ENCODE measurements at places on chromosomes 12 and 14.

DNA sequence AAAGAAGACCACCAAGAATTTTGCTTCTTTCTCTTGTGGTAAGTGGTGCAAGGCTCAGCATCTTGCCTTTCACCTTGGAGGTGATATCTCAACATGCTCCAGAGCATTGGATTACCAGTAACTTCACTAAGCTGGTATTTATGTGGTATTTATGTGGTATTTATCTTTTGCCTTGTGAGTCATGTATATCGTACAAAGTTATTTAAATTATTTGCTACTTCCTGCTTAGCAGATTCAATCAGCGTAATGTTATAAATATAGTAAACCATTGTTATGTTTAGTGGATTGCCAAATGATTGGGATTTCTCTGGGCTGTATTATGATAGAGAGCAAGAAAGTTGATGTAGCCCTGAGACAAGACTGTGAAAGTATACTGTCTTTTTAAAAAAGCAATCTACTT is 366.4 kb downstream of the IPO8 start:
- DNase-seq, result no peak

GRCh38 chr14:68942296-68943035 is 36.6 kb downstream of the ACTN1 start:
- no peak for DNase-seq

DNA sequence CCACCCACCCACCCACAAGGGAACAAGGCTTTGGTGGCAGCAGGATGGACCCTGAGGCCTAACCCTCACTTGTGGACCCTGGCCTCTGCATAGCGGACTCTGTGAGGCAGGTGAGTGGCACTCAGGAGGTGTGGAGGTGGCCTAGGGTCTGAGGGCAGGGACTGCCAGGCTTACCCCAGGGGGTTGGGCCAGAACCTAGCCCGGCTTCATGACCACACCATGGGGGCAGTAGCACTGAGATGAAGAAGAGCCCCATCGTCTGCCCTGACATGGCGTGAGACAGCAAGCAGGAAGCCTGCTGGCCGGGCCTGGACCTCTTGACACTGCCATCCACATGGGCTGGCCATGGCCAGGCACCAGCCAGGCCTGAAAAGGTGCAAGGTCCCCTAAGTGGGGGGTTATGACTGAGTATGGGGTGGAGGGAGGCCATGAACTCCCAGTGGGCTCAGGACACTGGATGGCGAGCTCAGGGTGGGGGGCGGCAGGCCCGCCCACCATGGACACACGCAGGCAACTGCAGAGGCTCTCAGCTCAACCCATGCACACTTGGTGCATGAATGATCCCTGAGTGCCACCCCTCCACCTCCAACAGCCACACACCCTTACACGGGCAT is 29.3 kb downstream of the JAG2 start:
- no peak for DNase-seq

DNA sequence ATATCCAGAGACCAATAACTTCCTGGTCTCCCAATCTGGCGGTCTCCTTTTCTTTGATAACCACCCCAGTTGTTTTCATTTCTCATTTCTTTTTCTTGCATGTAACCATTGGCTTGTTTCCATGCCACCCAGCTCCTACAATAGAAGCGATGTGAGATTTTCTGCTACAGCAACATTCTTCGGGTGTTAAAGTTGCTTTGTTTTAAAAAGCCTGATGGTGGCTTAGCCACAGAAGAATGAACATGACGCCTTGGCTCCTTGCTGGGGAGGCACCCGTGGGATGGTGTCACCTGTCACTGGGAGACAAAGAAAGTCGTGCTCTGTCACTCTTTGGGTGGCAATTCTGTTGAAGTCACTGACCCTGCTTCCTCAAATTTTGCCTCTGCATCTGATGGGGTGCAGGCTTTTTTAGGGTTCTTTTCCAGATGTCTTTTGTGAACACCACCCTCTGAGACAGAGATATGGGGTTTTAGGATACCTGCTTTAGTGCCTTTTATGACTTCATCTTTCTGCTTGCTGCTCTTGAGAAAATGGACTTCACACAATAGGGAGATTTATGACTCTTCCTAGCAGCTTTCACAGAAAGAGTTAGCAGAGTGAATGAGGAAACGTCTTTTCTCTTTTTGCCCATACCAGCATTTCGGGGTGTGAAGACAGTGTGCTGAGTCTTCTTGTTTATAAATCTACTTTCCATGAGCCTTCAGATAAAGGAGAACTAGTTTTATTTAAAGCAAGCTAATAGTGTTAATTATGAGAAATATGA is 265.3 kb upstream of the TBX3 start:
- DNase-seq, result no peak

GRCh38 chr14:68680541-68681051 is 112.3 kb downstream of the ZFP36L1 start:
- no peak for DNase-seq

GRCh38 chr12:117036547-117036946 is 62.7 kb downstream of the TESC start:
- DNase-seq, result no peak

- DNase-seq, result no peak
These were observed 43.2 kb downstream of the CCDC88C start for GRCh38 chr14:91374287-91374878.

GRCh38 chr12:45446013-45446412 is 230.1 kb downstream of the ANO6 start:
- no peak for DNase-seq

GRCh38 chr12:128091951-128092382 is 175.0 kb upstream of the TMEM132C start:
- DNase-seq, result no peak

- no peak for DNase-seq
These were observed 14.7 kb downstream of the PTPRO start for GRCh38 chr12:15336768-15337553.

- DNase-seq, result no peak
These were observed 200.3 kb upstream of the PLEKHG7 start for GRCh38 chr12:92502417-92503028.

GRCh38 chr14:33016613-33017012 is 77.9 kb downstream of the NPAS3 start:
- no peak for DNase-seq

DNA sequence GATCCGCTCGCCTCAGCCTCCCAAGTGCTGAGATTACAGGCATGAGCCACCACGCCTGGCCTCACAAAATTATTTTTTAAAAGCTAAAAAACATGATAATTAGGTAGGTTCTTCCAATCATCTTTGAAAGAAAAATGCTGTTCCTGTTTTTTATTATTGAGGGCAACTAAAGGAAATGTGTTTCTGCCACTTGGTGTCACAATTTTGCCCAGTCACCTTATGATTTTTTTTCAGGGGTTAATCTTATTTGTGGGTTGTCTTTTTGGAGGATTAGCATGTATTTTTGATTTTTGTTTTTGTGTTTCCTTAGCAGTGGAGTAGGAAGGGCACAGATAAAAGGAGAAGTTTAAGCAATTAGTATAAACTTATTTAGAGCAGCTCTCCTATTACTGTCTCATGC is 79.8 kb downstream of the PRORP start:
- no peak for DNase-seq

- DNase-seq, result no peak
These were observed 267.6 kb downstream of the DUSP6 start for GRCh38 chr12:89084751-89085150.

GRCh38 chr14:72717220-72717619 is 176.7 kb downstream of the DPF3 start:
- peak; percentile 12 for DNase-seq

DNA sequence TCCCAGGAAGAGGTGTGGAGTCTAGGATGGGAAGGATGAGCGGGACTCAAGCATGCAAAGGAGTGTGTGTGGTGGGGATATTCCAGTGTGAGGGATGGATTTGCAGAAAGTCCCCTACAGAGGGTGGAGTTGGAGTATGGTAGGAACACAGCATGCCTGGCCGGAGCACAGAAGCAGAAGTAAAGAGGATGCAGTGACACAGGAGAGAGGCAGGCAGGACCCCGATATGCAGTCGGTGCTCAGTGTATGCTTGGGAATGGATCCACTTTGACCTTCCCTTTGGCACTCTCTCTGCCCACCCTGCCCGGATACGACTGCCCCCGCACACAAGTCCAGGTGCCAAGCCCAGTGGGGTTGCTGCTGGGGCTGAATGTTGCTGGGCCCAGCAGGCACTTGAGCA is 21.3 kb downstream of the WSCD2 start:
- DNase-seq, result no peak

GRCh38 chr14:94989946-94990345 is 167.4 kb downstream of the DICER1 start:
- DNase-seq, result no peak

GRCh38 chr12:90129366-90130030 is 420.9 kb upstream of the ATP2B1 start:
- no peak for DNase-seq

DNA sequence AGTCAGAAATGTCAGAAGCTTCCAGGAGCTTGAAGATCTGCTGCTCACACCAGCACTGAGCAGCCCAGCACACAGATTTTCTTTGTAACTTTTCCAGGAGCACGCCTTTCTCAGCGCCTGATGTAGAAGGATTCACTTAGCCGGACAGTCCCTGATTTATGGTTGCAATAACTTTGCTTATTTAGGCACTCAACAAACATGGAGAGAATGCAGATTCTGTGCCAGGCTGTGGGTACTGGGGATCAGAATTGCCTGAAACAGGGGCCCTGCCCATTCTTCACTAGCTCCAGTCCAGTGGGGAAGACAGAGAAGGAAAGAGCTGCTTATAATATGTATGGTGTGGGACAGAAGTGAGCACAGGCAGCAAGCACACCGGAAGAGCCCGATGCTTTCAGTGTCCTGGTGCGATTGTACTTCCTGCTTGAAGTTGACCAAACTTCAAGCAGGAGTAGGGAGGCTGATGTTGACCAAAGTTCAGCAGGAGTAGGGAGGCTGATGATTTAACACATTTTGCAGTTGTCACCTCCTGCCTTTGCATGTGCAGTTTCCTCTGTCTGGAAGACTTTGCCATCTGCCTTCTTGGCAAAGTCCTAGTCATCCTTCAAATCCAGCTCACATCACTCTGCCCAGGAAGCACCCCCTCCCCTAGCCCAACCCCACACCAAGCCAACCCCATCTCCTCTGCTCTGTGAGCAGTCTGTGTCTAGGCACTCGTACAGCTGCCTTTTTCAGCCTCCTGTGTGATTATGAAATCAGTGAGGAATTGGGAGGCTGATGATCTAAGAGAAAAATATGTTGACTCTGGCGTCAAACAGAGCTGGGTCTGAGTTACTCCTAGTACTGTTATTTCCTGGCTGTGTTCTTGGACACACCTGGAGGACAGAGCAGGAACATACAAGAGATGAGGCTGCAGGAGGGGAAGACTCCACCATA is 12.0 kb upstream of the PRIMA1 start:
- no peak for DNase-seq

DNA sequence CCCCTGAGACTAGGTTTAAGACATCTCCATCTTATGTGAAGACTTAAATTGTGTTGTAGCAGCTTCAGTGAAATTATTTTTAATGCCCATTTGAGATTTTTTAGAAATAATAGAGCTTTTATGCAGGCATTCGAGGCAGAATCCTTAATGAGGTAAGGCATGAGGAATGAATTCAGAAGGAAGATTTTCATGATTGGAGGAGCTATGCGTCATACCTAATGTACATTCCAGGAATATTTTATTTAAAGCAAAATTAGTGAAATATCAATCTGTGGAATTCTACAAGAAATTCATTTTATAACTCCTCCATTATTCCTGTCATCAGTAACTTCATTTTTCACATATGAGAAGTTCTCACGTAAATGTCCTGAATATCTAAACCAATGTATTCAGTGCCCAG is 36.0 kb upstream of the GARIN6 start:
- DNase-seq, result no peak

GRCh38 chr12:53145383-53146260 is 34.9 kb upstream of the ZNF740 start:
- DNase-seq, result no peak

GRCh38 chr12:128830505-128830893 is 6.7 kb upstream of the SLC15A4 start:
- DNase-seq, result no peak

DNA sequence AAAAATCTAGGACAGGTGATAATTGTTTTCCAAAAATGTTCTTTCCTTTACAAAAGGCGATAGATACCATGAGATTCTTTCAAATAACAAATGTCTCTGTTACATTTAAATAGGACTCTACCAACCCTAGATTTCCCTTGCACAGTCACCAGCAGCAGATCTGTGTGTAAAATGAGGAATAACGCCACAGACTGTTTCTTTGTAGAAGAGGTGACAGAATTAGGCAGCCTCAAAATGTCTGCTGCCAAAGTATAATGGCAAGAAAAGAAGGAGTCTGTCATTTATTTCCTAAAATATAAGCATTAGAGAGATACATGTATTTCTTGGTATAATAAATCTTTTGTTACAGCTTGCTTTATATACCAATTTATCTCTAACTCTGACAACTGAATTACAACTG is 8.5 kb upstream of the SRGAP1 start:
- no peak for DNase-seq

GRCh38 chr12:68162374-68162773 is 2.8 kb upstream of the IFNG start:
- DNase-seq, result no peak

- DNase-seq, result no peak
These were observed 686 bp downstream of the B4GALNT1 start for GRCh38 chr12:57632073-57632957.

DNA sequence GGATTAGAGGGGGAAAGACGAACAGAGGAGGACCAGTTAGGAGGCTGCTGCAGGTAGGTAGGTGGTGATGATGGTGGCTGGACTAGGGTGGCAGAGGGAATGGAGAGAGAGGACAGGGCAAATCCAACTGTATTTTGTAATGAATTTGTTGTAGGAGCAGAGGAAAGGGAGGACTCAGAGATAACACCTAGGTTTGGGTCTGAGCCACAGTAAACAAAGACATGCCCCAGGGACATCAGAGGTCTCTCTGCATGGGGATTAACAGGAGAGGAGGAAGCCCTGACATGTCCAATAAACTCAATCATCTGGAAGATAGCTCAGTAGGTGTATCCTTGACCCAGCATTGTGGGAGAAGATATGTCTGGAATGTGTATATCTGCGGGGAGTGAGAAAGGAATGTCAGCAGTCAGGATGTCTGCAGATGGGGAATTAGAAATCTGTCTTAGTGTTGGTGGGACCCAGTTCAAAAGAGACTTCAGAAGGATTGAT is 4.7 kb upstream of the SLC48A1 start:
- DNase-seq, result no peak

- no peak for DNase-seq
These were observed 1.2 kb upstream of the LRP1-AS start for GRCh38 chr12:57148469-57149244.

- DNase-seq, result no peak
These were observed 77.1 kb upstream of the FUT8 start for GRCh38 chr14:65335411-65335947.

- no peak for DNase-seq
These were observed 7.9 kb downstream of the C14orf132 start for GRCh38 chr14:96047101-96047500.

DNA sequence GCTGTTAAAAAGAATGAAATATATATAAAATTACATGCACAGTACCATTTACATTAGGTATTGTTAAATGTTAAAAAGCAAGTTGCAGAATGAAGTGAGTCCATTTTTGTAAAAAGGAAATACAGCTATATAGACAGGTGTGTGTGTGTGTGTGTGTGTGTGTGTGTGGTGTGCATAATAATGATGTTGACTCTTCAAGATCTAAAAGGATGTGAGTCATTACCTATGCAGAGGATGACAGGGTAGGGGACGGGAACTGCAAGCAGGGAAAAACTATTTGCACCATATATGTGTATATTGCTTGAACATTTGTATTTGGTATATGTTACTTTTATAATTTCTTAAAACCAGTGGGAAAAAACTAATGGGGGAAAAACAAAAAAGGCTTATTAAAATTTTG is 3.1 kb downstream of the C14orf39 start:
- no peak for DNase-seq

Measured in stimulated activated CD8-positive, alpha-beta memory T cell treated with anti-CD3 and anti-CD28 coated beads, Interleukin-7, amount 100 ng/mL, for 4 hours (primary cell).